ENCODE measurements at places on chromosomes 4 and X.

- no peak for DNase-seq
Measured at GRCh38 chr4:155889031-155889793, 14.3 kb upstream of the TDO2 start.

- no peak for DNase-seq
Measured at GRCh38 chr4:36303426-36304137, 22.2 kb downstream of the DTHD1 start.

- no peak for DNase-seq
Measured at GRCh38 chr4:47640911-47641310, 155.8 kb downstream of the ATP10D start.

GRCh38 chrX:132423323-132423722 is 65.5 kb downstream of the MBNL3 start:
- DNase-seq, result no peak

DNA sequence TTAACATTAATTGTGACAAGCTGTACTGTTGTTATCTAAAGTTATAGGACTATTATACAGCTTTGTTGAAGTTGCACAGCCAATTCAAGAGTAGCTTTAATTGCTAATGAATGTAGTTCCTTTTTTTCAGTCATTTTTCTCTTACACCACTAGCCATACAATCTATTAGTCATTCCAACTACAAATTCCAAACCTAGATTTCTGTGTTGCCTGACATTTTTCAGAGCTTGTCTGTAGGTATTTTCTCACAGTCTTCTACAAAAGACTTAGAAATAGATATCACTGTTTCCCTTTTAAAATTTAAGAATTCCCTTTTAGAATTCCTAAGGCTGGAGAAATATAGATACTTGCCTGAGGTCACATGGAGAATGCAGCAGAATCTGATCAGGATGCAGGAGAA is 307.0 kb upstream of the HS3ST1 start:
- DNase-seq, result no peak

- no peak for DNase-seq
Measured at GRCh38 chr4:140497747-140498636, at the start of gene MGAT4D. MGAT4D (minus strand) TSS chr4:140498293; CDS start chr4:140498222, 71 bp downstream.

DNA sequence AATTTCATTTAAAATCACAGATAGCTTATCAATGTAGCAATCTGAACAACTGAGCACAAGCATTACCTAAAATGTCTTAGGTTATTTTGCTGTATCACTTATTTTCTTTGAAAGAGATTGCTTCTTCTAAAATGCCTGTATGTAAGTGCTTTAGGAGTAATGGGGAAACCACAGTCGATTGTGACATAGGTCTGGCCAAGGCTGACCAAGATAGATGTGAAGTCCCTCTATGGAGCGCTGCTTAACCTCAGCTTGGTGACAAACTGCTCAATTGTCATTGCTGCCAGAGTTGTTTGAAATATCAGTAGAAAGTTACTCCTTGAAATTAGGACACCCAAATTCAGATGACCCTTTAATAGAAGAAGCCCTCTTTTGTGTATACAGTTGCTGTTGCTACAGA is 401.9 kb upstream of the NDST4 start:
- DNase-seq, result no peak

GRCh38 chr4:146232131-146232722 is 17.9 kb downstream of the REELD1 start:
- no peak for DNase-seq

DNA sequence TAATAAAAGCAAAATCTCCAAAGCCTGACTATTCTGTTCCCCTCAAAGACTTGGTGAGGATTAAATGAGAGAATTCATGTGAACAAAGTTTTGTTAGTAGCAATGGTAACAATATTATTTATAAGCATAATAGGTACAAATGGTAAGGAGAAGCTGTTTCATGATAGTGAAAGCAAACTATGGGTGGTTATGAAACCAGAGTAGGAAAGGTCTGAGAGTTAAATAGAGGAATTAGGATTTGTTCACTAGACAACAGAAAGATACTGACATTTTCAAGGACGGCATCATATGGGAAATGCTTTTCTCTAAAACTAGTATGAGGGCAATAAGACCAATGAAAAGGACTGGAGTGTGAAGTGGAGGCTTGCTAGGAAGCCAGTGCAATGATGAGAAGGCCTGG is 128.6 kb upstream of the FTHL17 start:
- DNase-seq, result no peak

- DNase-seq, result no peak
Measured at GRCh38 chr4:80393246-80393969, 57.9 kb downstream of the CFAP299 start.

GRCh38 chr4:138736362-138736761 is 279.2 kb upstream of the NOCT start:
- no peak for DNase-seq

DNA sequence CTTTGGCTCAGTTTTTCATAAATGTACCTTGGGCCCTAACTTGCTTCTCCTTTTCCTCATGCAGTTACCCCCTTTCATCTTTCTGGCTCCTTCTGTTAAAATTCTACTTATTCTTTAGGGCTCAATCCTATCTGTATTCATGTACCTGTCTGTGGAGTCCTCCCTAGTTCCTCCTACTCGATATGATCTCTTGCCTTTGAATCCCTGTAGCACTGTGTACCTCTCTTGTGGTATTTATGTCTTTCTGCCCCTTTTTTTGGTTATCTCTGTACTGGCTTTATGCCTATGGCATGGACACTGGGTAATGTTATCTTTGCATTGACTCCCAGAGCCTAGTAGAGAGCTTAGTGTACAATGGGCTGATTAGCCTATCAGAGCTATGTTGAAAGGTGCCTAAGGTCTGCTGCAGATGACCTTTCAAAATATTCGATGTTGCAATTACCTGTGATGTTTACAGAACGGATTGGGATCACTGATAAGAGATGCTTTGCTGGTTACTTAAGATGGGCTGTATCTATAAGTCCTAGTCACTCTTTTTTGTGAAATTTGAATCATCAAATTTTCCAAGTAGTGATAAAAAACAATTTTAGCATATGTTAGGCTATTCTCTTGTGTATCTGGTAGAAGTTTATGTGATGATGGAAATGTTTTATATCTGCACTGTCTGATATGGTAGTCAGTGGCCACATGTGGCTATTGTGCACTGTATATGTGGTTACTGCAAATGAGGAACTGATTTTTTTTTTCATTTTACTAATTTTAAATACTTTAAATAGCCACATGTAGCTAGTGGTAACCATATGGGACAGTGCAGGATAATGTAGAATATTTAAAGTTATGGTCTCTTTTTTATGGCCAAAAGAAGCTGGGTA is 33.5 kb downstream of the TMEM164 start:
- no peak for DNase-seq

- no peak for DNase-seq
Measured at GRCh38 chr4:4921077-4921476, 61.6 kb downstream of the MSX1 start.

DNA sequence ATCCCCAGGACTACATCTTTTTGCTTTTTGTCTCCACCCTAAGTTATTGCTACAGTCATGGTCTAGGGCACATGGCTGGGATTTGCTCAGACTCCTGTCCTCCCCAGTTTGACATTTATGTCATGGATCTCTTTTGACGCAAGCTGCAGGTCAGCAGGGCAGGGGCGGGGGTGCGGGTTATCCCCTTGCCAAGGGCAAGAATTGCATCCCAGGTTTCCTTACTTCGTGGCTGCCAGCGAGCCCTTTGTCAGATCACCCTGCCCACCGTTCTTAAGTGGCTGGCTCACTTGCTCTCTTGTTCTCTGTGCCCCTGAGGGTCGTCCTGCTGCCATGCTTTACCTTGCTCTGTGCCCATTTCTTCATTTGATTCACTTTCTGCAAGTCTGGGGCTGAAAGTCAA is 21.1 kb upstream of the UBA1 start:
- DNase-seq, result no peak

DNA sequence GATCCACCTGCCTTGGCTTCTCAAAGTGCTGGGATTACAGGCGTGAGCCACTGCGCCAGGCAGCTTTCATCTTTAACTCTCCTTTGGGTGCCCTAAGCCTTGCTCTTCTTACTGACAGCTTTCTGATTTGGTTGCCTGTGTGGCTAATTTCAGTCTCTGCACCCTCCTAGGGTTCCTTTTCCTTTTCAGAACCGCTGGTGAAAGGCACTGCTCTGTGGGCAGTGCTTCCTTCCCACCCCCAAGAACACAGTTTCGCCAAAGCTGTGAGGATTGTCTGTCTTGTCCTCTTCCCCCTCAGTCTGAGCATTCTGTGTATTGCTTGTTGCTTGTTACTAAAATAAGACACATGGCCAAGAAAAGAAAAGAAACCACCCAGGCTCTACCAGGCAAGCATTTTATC is 101.4 kb upstream of the FRMPD3 start:
- no peak for DNase-seq

- DNase-seq, result no peak
Measured at GRCh38 chr4:37381040-37381668, 136.6 kb downstream of the NWD2 start.

GRCh38 chr4:37588150-37588549 is 98.0 kb downstream of the RELL1 start:
- no peak for DNase-seq

DNA sequence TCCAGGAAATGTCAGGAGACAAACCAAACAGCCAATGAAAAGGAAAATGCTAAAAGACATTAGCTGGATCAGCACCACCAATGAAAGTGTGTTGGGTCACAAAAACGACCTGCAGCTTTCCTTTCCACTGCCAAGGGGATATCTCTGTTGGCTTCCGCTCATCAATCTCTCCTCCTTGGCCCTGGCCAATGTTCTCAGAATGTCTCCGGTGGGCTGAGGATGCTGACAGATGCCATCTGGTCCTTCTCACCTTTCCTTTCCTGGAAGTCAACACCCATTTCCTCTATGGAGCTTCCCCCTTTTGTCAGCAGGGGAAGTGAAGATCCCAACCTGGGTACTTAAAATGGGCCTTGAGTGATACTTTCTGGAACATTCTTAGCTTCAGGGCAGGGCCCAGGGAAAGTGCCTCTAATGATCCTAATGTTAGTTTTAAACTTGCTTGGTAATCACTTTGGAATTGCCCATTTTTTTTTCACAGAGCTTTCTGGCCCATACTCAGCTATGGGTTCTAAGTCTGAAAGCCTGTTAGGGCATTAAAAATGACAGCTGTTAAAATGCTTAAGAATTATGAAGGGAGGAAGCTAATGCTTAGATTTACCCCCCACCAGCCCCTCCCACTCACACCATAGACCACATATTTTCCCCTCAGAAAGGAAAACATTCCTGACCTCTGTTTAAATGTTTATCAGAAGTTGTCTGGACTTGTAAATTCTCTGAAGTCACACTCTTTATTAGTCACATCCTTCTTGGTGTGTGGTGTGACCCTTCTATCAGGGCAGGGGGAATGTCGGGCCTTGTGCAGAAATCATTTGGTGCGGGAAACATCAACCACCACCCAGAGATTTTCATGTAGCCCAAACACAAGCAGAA is 29.2 kb downstream of the IGFBP7 start:
- no peak for DNase-seq

DNA sequence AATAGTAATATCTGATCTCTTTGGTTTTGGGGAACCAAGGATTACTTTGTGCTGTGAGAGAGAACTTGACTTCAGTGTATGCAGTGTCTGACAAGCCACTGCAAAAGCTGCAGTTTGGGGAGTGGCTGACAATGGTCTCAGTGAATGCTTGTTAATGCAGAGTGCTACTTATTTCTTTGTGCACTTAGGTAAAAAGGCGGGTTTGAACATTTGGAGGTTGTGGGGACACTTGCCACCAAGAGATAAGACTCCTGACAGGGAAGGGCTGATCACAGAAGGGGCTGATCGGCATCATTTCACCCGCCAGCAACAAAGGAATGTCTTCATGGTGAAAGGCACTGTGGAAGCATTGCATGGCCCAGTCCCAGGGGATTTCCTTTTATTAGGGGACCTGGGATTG is 28.6 kb upstream of the USP46 start:
- no peak for DNase-seq

GRCh38 chr4:84401701-84402306 is 97.3 kb downstream of the NKX6-1 start:
- DNase-seq, result no peak

- no peak for DNase-seq
Measured at GRCh38 chrX:100379388-100379986, 30.6 kb downstream of the PCDH19 start.

DNA sequence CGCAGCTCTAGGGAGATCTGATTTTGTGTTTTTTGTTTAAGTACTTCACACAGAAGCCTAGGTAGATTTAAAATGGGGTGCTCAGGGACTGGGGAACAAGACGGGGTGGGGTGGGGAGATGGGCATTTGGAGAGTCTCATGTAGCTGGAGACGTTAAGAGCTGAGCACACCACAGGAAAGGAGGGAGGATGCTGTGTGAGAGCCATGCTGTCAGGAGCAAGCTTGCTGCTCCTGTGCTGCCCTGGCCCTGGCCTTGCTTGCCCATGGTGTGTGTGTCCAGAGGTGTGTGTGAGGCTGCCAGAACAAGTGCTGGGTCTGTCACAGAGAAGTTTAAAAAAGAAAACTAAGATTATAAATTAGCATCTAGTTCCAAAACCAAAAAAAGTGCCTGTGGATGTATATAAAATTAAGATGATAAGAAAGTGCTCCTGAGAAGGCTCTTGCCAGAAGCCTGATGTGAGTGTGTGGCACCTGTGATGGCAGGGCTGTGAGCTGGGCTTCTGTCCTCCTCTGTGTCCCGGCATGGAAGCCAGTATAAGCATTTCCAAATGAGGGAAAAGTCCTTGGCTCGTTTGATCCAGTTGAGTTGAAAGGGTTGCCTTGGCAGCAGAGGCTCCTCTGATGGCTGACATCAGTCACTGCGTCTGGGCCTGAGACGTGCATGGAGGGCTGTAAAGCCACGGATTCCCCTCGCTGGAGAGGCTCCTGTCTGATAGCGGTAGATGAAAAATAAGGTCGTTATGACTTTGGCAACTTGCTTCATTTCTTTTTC is 63.5 kb downstream of the NELFA start:
- no peak for DNase-seq

GRCh38 chr4:17027495-17027894 is 129.1 kb upstream of the LDB2 start:
- DNase-seq, result no peak

- no peak for DNase-seq
Measured at GRCh38 chr4:67727124-67727850, 26.3 kb upstream of the UBA6 start.

DNA sequence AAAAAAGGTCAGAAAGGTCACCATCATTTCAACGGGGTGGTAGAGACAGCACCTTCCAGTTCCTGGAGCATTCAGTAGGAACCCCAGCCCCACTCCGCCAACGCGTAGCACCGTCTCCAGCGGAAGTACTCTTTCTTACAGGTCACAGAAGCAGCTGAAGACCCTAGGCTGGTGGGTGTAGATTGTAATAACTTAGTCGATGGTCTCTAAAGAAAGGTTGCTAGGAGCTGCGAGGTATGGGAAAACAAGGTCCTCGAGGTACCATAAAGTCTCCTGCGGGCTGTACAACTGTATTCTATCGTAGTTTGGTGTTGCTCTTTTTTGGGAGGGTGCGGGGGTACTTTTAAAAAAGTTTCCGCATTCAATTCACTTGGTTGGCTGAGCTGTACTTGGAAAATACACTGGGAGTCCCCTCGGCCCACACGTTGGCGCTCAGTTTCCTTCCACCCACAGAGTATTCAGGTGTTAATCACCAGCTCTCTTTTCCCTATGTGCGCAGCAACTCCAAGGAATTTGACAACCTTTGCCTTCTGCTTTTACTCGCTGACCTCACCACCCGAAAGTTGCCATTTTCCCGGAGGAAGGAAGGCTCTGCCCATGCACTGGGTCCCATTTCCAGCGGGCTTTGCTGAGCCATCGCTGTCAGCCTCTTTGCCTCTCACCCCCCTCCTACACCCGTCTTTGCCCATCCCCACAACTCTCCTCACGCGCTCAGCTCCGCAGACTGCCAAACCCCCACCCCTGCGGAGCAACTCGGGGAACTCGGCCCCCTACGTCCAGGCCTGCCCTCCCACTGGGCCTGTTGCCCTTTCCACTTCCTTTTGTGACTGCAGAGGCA is 4.8 kb upstream of the SOX3 start:
- DNase-seq, result no peak

Measured in CD8-positive, alpha-beta T cell (primary cell).